ENCODE measurements at places on chromosomes 4 and X.

- no peak for DNase-seq
These were observed 67.1 kb downstream of the RXFP1 start for GRCh38 chr4:158588777-158589176.

GRCh38 chr4:156886481-156886880 is 85.1 kb downstream of the PDGFC start:
- no peak for DNase-seq

GRCh38 chr4:120939693-120940092 is 17.2 kb upstream of the PRDM5 start:
- DNase-seq: no peak

- DNase-seq: no peak
These were observed 60.3 kb upstream of the DDX3X start for GRCh38 chrX:41273638-41274037.

GRCh38 chrX:22345884-22346283 is 73.2 kb downstream of the CBLL2 start:
- DNase-seq: no peak

GRCh38 chrX:131677655-131678628 is 134.1 kb downstream of the OR13H1 start:
- no peak for DNase-seq

DNA sequence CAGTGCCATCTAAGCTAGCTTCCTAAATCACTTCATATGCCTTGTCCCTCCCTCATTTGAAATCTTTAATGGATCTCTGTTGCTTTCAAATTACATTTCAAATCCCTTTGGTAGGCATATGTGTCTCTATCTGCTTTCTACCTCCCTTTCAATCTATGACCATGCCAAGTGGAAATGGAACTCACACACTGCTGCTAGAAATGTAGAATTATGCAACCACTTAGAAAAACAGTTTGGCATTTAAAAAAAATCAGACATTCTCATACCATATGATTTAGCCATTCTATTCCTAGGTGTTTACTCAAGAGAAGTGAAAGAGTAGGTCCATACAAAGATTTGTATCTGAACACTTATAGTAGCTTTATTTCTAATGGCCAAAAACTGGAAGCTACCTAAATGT is 413.5 kb upstream of the INTU start:
- no peak for DNase-seq
